ENCODE measurements at places on chromosomes 4 and X.
A peak's percentile ranks its signal among the peaks of the same experiment; 100 is the strongest.

DNA sequence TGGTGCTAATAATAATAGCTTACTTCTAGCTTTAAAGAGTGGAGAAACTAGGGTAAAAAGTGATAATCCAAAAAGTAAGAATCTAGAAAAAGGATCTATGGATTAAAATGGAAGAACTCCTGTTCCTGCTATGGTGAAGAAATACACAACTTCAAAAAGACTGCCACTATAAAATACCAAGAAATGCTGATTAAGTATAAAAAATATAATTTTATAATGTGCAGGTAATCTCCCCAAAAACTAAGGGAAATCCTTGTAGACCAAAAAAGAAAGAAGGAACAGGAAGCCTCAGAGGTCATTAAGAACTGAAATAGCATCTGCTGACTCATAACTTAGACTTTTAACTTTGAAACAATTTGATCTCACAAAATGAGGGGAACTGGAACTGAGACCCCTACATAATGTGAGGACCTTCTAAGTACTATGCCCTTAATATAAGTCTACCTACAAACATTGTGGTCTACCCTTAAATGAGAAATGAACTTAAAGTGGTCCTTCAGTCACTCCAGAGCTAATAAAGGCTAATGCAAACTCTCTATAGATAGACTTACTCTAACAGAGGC, 50.6 kb upstream of the SRPX start:
- DNase-seq = no peak
- H3K27ac ChIP-seq = no peak overlapping the region
- H3K27me3 ChIP-seq = no peaks in the 10 kb centered on the region
- no peaks in the 10 kb centered on the region for H3K36me3 ChIP-seq
- H3K4me3 ChIP-seq = no peak overlapping the region

- no peaks in the 10 kb centered on the region for H3K4me1 ChIP-seq
- H3K27ac ChIP-seq = no peak overlapping the region
- no peak overlapping the region for H3K4me3 ChIP-seq
Observed at GRCh38 chrX:21863241-21863640, 7.5 kb downstream of the YY2 start.

DNA sequence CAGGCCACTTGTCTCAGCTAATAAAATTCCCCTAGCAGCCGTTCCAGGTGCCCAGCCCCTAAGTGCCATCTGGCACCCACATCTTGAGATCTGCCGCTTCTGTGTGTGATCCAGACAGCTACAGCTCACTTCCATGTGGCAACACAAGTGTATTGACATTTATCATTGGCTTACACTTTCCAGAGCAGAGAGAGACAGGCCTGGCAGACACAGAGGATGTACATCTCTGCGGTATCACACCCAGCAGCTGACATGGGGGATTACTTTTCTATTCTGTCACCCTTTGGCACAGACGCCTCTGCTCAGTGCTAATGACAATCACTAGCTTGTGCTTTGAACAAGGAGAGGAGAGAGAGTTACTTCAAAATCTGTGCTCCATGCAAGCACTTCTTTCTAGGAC, 195.9 kb downstream of the KDR start:
- H3K36me3 ChIP-seq = no peaks in the 10 kb centered on the region
- H3K4me3 ChIP-seq = no peak overlapping the region

GRCh38 chr4:101981756-101982155, 191.2 kb downstream of the BANK1 start:
- H3K4me1 ChIP-seq = no peaks in the 10 kb centered on the region
- peak; percentile 60 for DNase-seq
- no peaks in the 10 kb centered on the region for H3K36me3 ChIP-seq
- no peak overlapping the region for H3K4me3 ChIP-seq
- no peaks in the 10 kb centered on the region for H3K27me3 ChIP-seq

DNA sequence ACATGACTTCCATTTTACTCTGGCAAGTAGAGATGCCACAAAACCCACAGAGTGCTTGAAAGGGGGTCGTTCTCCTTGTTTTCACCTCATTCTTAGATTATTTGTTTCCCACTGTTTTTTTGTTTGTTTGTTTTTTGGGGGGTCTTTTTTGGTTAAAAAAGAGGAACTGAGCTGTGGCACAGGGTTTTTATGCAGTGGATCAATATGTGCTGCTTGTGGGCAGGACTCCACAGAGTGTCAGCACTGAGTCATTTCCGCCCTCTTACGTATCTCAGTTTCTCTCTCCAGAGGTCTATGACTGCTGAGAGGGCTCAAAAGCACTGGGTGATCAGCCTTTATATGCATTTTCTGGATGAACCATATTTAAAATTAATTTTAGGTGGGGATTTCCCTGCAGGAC, 268.1 kb upstream of the GRID2 start:
- H3K4me3 ChIP-seq = no peak overlapping the region
- H3K27ac ChIP-seq = no peak overlapping the region
- no peaks in the 10 kb centered on the region for H3K36me3 ChIP-seq
- no peaks in the 10 kb centered on the region for H3K27me3 ChIP-seq
- no peak for DNase-seq

DNA sequence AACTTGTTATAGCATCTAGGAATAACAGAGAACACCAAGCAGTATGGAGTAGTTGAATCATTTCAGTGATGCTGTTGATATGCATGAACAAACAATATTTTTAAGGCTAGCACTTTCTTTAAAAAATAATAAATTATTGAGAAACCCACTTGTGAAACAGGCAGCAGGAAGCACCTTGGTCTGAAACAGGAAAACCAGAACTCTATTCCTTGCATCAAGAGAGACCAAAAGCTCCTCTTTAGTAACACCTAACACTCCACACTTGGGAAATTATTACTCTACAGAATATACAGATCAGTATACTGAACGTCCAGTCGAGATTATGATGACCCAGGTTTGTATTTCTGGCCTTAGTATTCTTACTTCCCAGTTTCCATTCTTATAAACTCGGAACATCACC, 129.0 kb downstream of the ARAP2 start:
- no peaks in the 10 kb centered on the region for H3K27me3 ChIP-seq
- peaks cover 7% of the 10 kb centered on the region for H3K4me1 ChIP-seq
- H3K27ac ChIP-seq = no peak overlapping the region
- H3K4me3 ChIP-seq = no peak overlapping the region
- H3K36me3 ChIP-seq = peaks cover 15% of the 10 kb centered on the region

GRCh38 chrX:143788265-143788664, 67.7 kb upstream of the SPANXN2 start:
- H3K27me3 ChIP-seq = no peaks in the 10 kb centered on the region
- DNase-seq = no peak
- no peak overlapping the region for H3K4me3 ChIP-seq

DNA sequence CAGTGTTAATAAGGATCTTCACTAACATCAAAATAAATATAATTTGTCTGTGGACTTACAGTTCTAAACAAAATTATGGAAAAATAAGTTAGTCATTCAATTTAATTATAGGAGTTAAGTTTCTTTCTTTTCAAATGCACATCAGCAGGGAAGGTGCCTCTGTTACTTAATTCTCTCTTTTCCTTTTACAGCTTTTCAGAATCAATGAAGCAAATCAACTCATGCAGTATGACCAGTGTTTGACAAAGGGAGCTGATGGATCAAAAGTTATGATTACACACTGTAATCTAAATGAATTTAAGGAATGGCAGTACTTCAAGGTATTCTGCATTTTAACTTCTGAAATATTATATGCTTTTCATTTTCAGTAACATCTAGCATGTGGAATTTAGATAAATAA, 15.9 kb downstream of the HMGB2 start:
- no peaks in the 10 kb centered on the region for H3K27me3 ChIP-seq
- no peak overlapping the region for H3K27ac ChIP-seq
- H3K36me3 ChIP-seq = peaks cover 63% of the 10 kb centered on the region
- no peak overlapping the region for H3K4me3 ChIP-seq
- H3K4me1 ChIP-seq = no peaks in the 10 kb centered on the region

- no peak overlapping the region for H3K4me3 ChIP-seq
- no peaks in the 10 kb centered on the region for H3K36me3 ChIP-seq
- H3K27ac ChIP-seq = no peak overlapping the region
- no peaks in the 10 kb centered on the region for H3K27me3 ChIP-seq
Observed at GRCh38 chr4:121459026-121459425, 78.2 kb upstream of the QRFPR start.

DNA sequence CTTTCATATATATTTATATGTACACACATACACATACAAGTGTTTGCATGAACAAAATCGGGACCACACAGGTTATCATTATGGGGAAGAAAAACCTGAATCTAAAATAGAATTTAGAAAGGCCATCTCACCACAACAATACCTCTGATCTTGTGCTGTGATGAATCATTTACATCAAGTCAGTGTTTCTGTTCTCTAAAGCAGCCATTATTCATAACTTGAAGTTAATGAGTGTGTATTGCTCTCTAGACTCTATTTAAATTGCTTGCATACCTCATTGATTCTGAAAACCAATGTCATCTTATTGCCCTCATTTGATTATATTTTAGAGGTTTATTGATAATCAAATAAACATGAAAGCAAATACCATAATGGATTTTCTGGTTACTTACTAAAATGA, 71.6 kb downstream of the FAM114A1 start:
- peaks cover 13% of the 10 kb centered on the region for H3K36me3 ChIP-seq
- no peaks in the 10 kb centered on the region for H3K4me1 ChIP-seq
- DNase-seq = no peak
- no peak overlapping the region for H3K27ac ChIP-seq
- no peak overlapping the region for H3K4me3 ChIP-seq

GRCh38 chr4:182367153-182367552, 124.0 kb downstream of the TENM3 start:
- no peaks in the 10 kb centered on the region for H3K4me1 ChIP-seq
- no peak overlapping the region for H3K27ac ChIP-seq
- H3K4me3 ChIP-seq = no peak overlapping the region
- no peak for DNase-seq

DNA sequence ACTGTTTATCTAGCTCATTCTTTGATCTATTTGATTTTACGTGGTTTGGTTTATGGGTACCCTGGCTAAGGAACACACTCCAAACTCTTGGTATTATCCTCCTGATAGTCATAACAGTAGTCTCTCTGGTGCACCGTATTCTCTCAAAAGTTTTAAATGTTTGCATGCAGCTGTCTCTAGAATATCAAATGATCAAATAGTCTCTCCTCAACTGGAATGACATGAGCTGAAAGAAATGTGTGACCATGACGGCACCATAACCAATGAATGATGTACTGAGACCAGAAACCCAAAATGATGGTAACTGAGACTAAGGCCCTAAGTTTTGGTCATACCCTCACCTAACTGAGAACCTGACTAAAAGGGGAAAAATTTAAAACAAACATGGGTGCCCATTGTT, 319.4 kb downstream of the SLC7A11 start:
- no peak overlapping the region for H3K27ac ChIP-seq
- no peak overlapping the region for H3K4me3 ChIP-seq
- no peaks in the 10 kb centered on the region for H3K36me3 ChIP-seq
- no peaks in the 10 kb centered on the region for H3K4me1 ChIP-seq
- no peaks in the 10 kb centered on the region for H3K27me3 ChIP-seq

- no peaks in the 10 kb centered on the region for H3K36me3 ChIP-seq
- DNase-seq = peak; percentile 50
- no peaks in the 10 kb centered on the region for H3K27me3 ChIP-seq
- peak overlapping the region; percentile 49 for H3K27ac ChIP-seq
Observed at GRCh38 chrX:71492231-71493065, 40.5 kb upstream of the OGT start.

DNA sequence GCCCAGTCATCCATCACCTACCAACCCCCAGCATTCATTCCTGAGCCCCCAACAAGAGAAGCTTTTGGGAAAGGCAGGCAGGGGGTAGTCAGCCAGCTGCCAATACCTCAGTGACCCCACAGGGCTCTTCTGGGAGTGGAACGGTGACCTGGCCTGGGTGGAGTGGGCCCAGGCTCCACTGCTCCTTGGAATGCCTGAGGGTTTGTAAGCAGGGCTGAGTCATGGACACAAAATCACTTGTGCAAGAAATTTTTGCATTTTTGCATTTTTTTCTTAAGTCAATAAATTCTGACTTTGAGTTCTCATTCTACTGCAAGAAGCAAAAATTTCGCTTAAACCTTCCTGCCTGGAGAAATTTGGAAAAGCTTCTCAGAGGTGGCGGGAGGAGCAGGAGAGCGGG, 18.5 kb downstream of the SORCS2 start:
- DNase-seq = no peak
- H3K27ac ChIP-seq = no peak overlapping the region
- H3K27me3 ChIP-seq = no peaks in the 10 kb centered on the region
- H3K4me1 ChIP-seq = peaks cover 33% of the 10 kb centered on the region
- H3K36me3 ChIP-seq = no peaks in the 10 kb centered on the region

GRCh38 chr4:109752525-109752924, 22.7 kb upstream of the PLA2G12A start:
- no peak overlapping the region for H3K27ac ChIP-seq
- H3K4me1 ChIP-seq = no peaks in the 10 kb centered on the region
- H3K36me3 ChIP-seq = no peaks in the 10 kb centered on the region
- no peak for DNase-seq
- no peaks in the 10 kb centered on the region for H3K27me3 ChIP-seq

- H3K4me1 ChIP-seq = no peaks in the 10 kb centered on the region
- no peak overlapping the region for H3K27ac ChIP-seq
- no peak overlapping the region for H3K4me3 ChIP-seq
- H3K27me3 ChIP-seq = no peaks in the 10 kb centered on the region
- DNase-seq = no peak
- H3K36me3 ChIP-seq = no peaks in the 10 kb centered on the region
Observed at GRCh38 chr4:117400039-117400835, 314.9 kb upstream of the TRAM1L1 start.

- H3K4me1 ChIP-seq = peaks cover 41% of the 10 kb centered on the region
- H3K27ac ChIP-seq = peak within 1 kb of the TSS; percentile 90
- peak within 1 kb of the TSS; percentile 62 for H3K4me3 ChIP-seq
- H3K36me3 ChIP-seq = no peaks in the 10 kb centered on the region
Observed at GRCh38 chr4:113979148-113979904, at the start of gene ARSJ. Gene ARSJ (minus strand): TSS chr4:113979647. CDS start chr4:113978834, 813 bp downstream.

- no peak overlapping the region for H3K4me3 ChIP-seq
- no peaks in the 10 kb centered on the region for H3K4me1 ChIP-seq
- H3K27ac ChIP-seq = no peak overlapping the region
- no peak for DNase-seq
Observed at GRCh38 chr4:20575486-20575885, 124.8 kb upstream of the PACRGL start.
